ENCODE measurements at places on chromosomes 13 and 19.
A peak's percentile ranks its signal among the peaks of the same experiment; 100 is the strongest.

- DNase-seq, result no peak
These were observed 18.4 kb upstream of the MYCBP2 start for GRCh38 chr13:77345150-77345780.

- no peak for DNase-seq
These were observed 98.5 kb upstream of the PABPC3 start for GRCh38 chr13:24997367-24997967.

- DNase-seq, result no peak
These were observed 13.8 kb downstream of the SLC7A1 start for GRCh38 chr13:29581666-29582065.

- DNase-seq, result no peak
These were observed 1.6 kb downstream of the HPN start for GRCh38 chr19:35042954-35043604.

- no peak for DNase-seq
These were observed 18.2 kb downstream of the UPF1 start for GRCh38 chr19:18849838-18850400.

- no peak for DNase-seq
These were observed 104.9 kb downstream of the CACNA1A start for GRCh38 chr19:13401388-13401787.

DNA sequence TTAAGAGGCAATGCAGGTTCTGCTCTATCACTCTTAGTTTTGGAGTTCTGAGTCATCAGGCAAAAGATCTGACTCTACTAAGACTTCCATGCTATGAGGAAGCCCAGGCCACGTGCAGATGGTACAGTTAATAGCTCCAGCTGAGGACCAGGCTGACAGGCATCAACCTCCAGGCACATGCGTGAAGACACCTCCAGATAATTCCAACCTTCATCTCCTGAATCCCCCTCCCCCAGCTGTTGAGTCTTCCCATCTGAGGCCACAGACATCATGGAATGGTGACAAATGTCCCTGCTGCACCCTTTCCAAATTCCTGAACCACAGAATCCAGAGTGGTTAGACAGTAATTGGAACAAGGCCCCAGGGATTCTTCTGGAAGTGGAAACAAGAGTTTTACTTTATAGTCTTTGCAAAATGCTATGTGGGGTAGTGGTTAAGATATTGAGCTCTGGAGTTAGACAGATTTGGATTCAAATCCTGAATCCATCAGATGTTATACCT lies 183.8 kb downstream of the KLF5 start:
- DNase-seq, result no peak

DNA sequence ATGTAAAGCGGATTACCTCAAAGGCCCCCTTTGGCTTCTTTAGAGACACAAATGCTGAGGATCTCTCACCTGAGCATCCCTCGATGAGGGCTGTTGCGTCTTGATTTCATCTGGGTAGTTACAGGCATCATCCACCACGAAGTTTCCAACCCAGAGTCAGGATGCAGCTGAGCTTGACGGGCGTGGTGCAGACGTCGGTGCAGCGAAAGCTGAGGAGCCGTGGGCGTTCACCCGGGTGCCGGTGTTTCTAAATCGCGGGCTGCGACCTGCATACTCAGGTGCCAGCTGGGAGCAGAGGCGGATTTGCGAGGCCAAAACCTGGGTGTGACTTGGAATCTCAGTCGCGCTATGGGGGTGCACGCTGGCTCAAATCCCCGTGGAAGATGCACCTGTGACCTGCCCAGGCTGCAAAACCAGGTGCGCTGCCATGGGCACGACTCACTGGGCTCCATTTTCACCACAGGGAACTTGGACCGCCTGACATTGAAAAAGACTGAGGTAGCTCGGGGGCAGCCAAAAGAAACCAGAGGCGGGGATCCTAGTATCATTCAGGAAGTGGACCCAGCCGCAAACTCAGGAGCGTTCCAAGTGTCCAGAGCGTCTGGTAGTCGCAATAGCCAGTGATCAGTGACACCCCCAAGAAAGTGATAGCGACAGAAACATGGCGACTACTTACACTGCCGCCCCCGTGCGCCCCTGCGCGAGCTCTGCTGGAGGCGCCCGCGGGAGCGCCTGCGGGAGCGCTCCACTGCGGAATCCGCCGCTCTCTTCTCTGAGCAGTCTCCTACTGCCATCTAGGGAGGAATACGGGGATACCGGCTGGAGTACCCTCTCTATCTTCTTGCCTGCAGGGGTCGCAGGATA lies 36.4 kb upstream of the IGFL4 start:
- no peak for DNase-seq

GRCh38 chr13:48636550-48636949 lies 17.2 kb upstream of the CYSLTR2 start:
- DNase-seq, result no peak

GRCh38 chr19:18373407-18373891 lies 12.5 kb upstream of the GDF15 start:
- DNase-seq, result no peak

GRCh38 chr19:16420781-16421386 lies 50.9 kb downstream of the EPS15L1 start:
- no peak for DNase-seq

- peak; percentile 56 for DNase-seq
These were observed 6.5 kb upstream of the TIMM50 start for GRCh38 chr19:39474139-39474620.

- DNase-seq, result no peak
These were observed 8.6 kb downstream of the TUBGCP3 start for GRCh38 chr13:112579310-112579843.

- DNase-seq, result no peak
These were observed 52.5 kb upstream of the GTF3A start for GRCh38 chr13:27371932-27372331.

DNA sequence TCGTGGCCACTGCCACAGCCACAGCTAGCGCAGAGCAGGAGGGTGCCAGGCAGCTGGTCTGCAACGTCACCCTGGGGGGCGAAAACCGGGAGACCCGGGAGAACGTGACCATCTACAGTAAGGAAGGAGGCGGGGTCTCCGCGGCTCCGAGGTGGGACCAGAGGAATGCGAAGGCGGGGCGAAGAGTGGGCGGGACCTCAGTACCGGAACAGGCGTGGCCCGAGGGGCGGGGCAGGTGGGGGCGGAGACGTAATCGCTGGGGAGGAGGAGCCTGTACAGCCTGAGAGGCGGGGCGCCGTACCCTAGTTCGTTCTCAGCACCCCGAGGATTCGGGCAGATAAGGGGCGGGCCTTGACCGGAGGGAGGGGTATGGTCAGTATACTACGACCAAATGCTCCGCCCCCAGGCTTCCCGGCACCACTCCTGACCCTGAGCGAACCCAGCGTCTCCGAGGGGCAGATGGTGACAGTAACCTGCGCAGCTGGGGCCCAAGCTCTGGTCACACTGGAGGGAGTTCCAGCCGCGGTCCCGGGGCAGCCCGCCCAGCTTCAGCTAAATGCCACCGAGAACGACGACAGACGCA lies 2.5 kb downstream of the ICAM5 start:
- peak; percentile 52 for DNase-seq

DNA sequence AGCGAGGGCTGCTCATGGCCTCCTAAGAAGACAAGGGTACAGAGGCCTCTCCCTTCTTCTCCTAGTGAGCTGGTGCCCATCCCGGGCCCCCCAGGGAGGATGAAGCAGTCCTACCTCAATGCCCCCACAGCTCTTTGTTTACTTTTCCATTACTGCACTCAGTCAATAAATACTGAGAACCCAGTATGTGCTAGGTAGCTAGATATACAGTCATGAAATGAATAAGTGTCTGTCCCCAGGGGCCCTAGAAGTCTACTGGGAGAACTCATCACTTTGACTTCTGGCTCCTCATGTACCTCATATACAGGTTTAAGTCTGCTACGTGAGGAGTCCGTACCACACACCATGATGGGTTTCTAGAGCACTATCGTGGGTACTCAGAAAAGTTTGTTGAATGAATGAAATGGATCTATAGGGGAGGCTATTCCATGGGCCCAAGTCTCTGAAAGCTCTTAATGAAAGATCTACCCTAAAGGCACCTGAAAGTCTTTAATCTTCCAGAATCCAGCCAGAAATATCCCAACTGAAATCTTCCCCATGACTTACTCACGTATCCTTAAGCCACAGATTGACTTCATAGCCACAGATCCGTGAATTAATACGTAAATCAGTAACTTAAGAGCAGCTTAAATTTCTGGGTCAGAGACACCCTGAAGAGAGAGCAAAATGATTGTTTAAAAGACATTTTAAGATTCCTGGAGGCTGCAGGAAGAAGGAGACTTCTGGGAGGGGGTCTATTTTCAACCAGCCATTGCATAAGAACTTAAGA lies 51.6 kb upstream of the POMP start:
- no peak for DNase-seq

DNA sequence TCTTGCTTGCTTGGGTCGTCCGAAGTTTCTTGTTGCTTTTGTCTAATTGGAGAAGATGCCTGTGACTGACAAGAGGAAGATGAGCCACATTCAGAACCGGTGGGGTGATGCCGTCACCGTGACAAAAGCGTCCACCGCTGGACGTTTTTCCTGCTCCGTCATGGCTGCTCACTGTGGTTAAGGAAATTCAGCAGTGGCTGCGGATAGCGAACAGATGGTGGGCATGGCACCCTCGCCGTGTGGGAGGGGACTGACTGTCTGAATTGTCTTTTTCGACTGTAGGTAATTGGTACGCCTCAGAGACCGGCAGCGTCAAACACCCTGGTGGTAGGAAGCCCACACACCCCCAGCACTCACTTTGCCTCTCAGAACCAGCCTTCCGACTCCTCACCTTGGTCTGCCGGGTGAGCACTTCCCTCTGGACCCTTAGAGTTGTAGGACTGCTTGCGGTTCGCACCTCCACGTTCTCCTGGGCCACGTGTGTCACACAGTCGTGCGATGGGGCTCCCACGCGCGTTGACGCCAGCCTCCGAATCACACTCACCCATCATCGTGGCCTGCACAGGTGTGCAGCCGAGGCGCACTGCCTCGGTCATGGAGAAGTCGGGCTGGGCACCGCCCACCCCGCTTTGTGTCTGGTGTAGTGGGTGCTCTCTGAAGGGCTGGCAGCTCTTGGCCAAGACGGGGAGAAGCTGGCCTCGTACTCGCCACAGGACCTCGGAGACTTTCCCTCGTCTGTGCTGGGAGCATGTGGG lies 26.5 kb downstream of the ATP4B start:
- no peak for DNase-seq

GRCh38 chr13:97544031-97544765 lies 110.2 kb downstream of the RAP2A start:
- no peak for DNase-seq

GRCh38 chr13:46404733-46405100 lies 17.7 kb upstream of the RUBCNL start:
- DNase-seq, result no peak

DNA sequence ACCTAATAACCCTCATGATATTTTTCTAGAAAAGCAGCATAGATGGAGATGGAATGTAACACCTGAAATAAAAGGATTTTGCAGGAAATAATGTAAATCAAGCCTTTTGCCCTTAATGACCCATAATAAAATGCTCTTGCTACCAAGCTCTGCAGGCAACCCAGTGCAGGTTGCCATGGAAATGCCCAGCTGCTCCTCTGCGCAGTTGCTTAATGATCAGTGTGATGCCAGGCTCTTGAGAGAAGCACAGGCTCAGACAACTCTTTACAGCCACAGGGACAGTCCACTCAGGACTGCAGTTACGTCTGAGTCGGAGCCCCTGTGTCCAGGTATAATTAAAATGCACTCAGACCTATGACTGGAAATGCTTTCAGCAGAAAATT lies 165.5 kb downstream of the LACC1 start:
- no peak for DNase-seq

- DNase-seq, result no peak
These were observed 677 bp downstream of the TGDS start for GRCh38 chr13:94595001-94595949.

DNA sequence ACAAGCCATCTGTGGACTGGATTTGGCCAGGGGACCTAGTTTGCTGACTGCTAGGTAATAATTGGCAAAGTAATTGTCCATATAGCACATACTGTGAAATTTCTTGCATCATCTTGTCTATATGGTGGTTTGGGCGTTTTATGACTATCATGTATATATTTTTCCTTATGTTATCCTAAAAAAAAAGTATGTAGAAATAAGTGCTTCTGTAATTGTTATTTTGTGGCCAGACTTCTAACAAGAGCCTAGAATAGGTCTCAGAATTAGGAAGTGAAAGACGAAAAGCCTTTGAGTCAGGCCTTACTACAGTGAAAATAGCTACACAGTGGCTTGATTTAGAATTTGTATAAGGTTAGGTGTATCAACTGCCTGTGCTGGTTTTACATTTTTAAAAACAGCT lies 4.2 kb downstream of the FNDC3A start:
- DNase-seq, result no peak

DNA sequence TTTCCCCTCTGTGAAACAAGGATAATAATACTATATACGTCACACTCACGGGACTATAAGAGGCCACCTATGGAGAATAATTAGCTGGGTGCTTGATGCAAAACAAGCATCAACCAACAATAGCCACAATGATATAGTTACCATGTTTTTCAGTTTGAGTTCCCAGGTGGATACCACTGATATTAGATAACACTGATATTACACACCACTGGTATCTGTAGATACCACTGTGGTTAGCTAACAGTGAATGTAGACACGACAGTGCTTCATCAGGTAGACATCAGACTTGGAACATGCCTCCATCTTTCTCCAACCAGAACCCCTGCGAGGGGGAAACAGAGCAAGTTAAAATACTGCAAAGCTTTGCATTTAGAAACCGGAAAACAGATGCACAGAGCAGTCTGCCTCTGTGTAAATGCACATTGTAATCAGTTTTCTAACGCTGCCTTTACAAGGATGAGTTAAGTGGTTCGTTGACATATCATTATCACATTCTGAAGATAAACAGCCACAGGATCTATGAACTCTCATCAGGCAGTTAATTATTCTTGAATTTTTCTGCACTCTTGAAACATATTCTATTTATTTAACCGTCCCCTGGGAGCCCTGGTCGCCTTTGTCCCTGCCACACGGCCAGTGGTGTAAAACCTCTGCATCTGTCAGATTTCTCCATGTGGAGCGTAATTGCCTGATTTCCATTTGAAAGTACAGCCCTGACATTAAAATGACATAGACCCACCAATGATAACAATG lies 80.7 kb downstream of the RNASEH2B start:
- no peak for DNase-seq

- DNase-seq, result no peak
These were observed 29.1 kb upstream of the PCCA start for GRCh38 chr13:100059827-100060226.

- DNase-seq, result no peak
These were observed 116.4 kb downstream of the TM9SF2 start for GRCh38 chr13:99617474-99618255.

DNA sequence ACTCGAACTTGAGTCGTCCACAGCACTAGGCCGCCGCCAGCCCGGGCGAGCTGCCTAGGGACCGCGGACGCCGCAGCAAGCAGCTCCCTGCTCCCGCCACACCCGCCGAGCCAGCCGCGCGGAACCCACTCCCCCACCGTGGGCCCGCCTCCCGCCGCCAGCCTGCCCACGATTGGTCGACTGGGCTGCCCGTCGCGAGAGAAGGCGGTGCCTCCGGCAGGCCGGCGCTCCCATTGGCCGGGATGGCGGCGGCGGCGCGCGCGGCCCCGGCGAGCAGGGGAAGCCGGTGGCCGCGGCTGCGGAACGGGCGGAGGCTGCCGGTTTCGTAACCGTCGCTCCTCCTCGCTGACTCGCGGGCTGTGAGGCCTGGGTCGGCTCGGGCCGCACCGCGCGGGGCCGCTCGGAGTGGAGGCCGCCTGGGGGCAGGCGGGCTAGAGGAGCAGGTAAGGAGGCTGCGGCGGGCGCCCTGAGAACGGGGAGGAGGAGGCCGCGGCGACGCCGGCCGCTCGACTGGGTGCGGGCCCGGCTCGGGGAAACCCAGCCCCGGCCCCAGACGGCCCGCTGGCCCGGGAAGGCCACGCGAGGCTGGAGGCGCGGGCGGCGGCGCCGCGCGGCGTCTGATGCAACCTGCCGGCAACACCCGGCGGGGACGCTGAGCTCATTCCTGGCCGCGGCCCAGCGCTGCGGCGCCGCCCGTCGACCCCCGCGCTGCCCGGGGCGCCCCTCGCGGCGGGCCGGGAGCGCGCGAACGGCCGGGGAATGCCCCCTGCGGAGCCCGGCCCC lies at the start of gene CEBPG:
Gene CEBPG (plus strand): TSS at position 257 of the 783 bp plus-strand sequence. CDS start 5,531 bp downstream, outside the sequence.
- peak; percentile 95 for DNase-seq
